ENCODE measurements at places on chromosomes 1 and 21. TPM values are rescaled to one million over a fixed set of nuclear protein-coding genes. Genes with fewer than 3 reads are reported as not detected.

Gene FAM177B
- total RNA-seq = not detected

Gene LEPR
- total RNA-seq = 18.7 TPM

DNA sequence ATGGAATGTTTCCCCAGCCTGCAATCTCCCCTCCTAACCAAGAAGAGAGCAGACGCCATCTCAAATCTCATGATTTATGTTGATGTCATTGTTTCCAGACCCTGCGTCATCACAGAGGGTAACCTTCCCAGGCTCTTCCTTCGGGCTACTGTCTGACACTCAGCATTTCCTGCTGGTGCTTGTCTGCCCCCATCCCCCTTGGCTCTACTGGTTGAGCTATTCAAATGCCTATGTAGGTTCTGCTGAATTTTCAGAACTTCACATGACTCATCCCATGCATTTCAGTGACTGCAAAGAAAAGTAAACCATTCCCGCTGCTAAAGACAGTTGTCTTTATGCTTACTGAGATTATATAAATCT is 24.8 kb upstream of the ITPKB start:
- DNase-seq = peak; percentile 15

GRCh38 chr1:160471253-160471652 is 51.8 kb downstream of the SLAMF6 start:
- DNase-seq = no peak

Gene RUNX3
- total RNA-seq = not detected

Gene CLCA4
- not detected for total RNA-seq

Gene HOOK1
- not detected for total RNA-seq

Gene AJAP1
- not detected for total RNA-seq

DNA sequence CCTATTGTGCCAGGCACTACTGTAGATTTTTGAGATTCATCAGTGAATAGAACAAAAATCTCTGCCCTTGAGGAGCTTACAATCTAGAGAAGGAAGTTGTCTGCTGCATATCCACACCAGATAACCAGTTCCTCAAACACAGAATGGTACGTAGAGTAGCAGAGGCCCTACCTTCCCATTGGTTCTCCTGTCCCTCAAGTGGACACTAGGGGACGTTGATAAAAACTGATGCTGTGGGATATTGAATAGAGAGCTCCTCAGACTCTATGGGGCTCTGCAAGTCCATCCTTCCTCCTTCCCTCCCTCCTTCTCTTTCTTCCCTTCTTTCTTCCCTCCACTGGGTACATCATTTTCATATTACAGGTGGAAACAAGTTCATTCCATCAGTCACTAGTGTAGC is 371.3 kb downstream of the PBX1 start:
- DNase-seq = no peak

Gene SCYL3
- total RNA-seq = 5.6 TPM

DNA sequence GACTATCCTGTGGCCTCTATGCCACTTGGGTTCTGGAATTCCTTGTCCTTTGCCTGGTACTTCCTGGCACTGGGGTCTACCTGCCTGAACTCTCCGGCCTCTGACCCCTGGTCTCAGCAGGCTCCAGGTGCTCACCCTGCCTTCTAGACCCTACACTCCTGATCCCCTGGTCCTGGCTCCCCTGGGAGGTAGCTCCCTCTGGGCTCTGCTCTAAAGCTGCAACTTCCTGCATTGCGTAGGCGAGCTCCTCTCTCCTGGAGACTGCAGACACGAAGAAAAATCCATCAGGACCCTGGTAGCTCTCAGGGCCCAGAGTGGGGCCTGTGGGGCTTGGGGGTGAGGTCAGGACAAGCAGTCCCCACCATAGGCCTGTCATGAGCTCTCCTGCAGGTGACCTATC is 7.8 kb upstream of the PLEKHG5 start:
- no peak for DNase-seq

- no peak for DNase-seq
Observed at GRCh38 chr1:180299479-180300221, 69.6 kb downstream of the LHX4 start.

DNA sequence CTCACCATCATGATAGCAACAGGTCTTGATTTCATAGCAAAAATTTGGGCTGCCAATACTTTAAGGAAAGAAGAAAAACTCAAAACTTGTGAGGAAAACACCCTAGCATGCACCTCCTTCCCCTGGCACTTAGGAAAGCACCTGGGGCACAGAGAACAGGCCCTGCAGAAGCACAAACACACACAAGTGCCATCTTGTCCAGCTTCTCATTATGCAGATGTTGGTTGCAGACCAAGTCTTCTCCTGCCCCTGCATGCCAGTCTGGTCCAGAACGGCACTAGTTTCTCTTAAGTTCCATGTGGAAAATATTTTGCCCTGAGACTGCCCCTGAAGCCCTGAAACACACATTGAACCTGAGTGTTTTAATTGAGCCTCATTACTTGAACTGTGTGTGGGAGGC is 6.3 kb upstream of the ETV3 start:
- DNase-seq = no peak

DNA sequence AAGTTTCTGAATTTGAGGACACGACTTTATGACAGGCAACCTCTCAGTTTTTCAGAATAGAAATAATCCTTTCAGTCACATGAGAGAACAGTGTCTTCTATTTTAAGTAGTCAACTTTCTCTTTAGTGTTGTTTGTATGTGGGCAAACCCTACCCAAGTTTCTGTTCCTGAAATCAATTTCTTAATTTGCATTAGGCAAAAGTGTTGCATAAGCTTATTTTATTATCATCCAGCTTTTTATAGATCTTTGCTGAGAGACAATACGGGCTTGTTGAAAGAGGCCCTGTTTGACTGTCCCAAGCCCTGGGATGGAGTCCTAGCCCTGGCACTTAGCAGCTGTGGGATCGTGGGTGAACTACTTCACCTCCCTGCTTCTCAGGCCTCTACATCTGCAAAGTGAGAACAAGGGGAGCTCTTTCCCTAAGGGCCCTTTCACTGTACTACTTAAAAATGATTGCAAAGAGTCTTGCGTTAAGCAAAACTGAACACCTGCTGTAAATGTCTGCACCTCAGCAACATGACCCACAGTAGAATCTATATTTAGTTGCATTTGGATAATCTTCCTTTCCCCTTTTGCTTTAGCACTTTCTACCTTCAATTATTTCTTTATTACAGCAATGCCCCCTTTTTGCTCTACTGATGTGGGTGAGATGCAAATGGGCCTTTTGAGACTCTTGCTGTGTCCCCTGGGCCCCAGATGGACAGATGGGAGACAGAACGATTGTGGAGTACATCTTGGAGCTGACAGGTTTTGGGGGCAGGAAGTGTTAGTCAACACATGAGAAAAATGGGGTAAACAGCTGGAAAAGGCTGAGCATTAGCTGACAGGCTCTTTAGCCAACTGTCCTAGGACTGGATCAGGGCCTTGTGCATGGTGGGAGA is 41.0 kb upstream of the SCAF4 start:
- no peak for DNase-seq

Gene RAB3B
- 11.9 TPM for total RNA-seq

Gene CBR1
- total RNA-seq = 41.3 TPM

DNA sequence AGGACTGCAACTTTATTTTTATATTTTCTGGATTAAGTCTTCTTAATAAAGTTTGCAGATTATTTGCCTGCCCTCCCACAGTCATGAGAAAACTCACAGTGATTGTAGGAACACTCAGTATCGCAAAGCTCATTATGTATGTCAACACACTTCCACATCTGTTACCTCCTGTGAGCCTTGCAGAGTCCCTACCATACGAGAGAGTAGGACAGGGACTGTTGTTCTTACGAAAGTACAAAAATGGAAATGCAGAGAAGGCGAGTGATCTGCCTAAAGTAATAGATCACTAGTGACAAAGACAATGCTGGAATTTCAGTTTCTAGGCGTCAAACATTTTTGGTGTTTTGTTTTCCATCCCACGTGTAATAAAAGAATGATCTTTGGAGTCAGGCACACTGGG is 131.7 kb downstream of the SYT2 start:
- no peak for DNase-seq

- no peak for DNase-seq
Observed at GRCh38 chr1:166084613-166085012, 82.2 kb downstream of the FAM78B start.

Data from endothelial cell of umbilical vein (primary cell).